Stimulated activated CD4-positive, alpha-beta T cell treated with anti-CD3 and anti-CD28 coated beads, Interleukin-2, amount 100 ng/mL, for 24 hours (primary cell): ENCODE measurements at places on chromosomes 2 and 18.
A peak's percentile ranks its signal among the peaks of the same experiment; 100 is the strongest.

DNA sequence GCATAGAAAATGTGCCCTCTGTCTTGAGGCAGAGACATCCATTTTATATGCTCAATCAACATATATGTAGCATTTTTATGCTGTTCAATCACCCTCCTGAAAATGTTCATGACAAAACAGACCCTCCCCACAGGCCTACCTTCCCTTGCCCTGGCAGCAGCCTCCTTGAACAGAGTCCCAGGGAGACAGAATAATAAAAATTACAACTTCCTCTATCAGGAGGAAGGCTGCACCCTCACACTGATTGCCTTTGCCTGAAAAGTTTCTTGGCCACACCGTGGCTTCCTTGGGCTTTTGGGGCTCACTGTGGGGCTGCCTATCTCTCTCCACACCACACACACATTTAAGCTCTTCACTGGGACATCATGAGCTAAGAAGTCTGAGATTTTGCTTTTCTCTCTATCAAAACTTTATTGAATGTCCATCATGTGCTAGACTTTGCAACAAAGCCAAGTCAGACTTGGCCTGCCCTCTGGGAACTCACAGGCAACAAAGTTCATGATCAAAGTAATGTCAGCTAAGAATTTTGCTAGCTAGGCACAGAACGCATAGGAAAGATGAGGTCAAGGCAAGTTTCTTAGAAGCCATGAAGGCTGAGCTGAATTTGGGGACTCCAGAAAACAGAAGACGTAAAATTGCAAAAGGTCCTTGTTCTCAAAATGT lies 101.6 kb downstream of the BCL2L11 start:
- DNase-seq = no peak

DNA sequence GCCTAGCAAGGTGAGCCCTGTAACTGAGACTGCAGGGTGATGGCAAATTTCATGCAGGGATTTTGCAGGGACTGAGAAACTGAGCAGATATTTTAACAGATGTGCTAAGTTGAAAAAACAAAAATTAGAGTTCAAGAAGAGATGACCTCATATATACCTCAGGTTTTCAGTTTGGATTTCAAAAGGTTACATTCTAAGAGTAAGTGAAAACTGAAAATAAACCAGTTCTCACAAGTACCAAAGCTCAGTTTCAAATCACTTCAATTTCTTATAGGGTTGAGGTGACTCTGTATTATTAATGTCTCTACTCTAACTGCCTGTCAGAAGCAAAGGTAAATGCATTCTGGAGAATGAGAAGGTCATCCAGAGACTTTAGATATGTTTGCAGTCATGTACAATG lies 237.4 kb upstream of the VRK2 start:
- DNase-seq = no peak

DNA sequence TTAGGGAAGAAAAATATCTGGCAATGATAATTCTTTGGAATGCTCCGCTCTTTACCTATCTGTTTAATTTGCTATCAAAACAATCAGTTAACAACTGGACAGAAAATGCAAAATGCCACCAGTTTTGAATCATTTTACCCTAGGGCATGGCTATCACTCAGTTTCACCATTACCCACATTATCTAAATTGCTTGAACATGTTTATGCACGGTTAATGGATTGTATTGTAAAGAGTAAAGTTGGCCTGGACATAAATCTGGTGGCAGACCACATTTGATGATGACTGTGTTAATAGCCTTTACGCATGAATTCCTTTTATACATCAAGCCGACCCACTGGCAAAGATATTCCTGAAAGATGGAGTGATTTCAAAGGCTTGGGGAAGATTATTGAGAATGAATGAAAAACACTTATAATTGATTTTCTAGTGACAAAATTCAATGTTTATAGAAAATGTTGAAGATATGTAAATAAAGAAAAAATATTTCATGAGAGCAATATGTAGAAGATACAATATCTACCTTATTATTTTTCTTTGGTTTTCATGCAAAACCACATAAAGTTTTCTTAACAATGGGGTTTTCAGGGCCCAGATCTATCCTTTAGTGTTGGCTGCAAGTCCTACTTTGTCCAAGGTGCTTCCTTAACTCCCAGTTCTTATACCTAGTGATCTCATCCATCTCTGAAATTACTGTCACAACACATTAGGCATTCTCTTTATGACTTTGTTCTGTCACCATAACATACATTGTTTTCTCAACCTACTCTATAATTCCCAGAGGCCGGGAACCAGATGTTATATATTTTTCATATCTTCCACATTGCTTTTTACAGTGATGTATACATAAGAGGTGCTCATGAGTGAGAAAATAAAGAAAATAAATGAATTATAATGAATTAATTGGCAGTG lies 265.1 kb downstream of the RIT2 start:
- no peak for DNase-seq

GRCh38 chr18:62999921-63000320 lies 284.6 kb downstream of the PHLPP1 start:
- no peak for DNase-seq

- DNase-seq = no peak
Measured at GRCh38 chr2:148721520-148721931, 77.0 kb downstream of the EPC2 start.

GRCh38 chr2:196968516-196968915 lies 42.0 kb upstream of the PGAP1 start:
- no peak for DNase-seq

DNA sequence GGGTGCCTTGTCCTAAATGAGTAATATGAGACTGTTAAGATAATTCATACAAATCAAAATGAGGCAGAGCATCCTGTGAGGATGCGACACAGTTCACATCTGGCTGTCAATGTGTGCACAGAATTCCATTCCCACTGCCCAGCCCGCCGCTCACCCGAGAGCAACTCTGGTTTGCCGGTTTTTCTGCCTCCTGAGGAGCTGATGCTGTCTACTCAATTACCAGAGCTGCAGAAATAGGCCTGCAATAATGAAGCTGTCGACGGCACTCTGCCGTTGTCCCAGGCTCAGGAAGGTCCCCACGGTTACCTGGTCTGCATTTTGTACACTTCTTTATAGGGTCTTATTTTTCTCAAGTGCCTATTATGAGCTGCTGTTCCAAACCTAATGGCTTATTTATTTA lies 55.7 kb upstream of the LYPD1 start:
- DNase-seq = no peak

GRCh38 chr2:9964334-9964980 lies 13.0 kb downstream of the GRHL1 start:
- no peak for DNase-seq

GRCh38 chr2:224211791-224212190 lies 172.7 kb upstream of the SERPINE2 start:
- no peak for DNase-seq

DNA sequence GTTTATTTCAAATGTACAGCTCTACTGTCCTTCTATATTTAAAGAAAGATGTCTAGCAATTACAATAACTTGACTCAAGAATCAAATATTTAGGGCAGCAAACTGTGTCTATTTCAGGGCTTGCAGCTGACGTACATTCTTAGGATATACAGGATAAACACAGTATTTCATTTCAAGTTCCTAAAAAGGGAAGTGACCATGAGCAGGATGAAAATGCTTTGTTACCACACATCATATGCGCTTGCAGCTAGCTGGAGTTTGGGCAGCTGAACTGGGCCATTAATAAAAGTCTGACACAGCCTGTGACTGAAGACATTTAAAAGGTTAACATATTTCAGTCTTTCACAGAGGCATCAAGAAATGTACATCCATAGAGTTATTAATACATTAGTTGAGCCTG lies 264.6 kb upstream of the TRIB2 start:
- DNase-seq = no peak

GRCh38 chr2:239092571-239093294 lies 244.8 kb downstream of the TWIST2 start:
- no peak for DNase-seq

- DNase-seq = no peak
Measured at GRCh38 chr2:106156305-106157296, 37.5 kb downstream of the UXS1 start.

GRCh38 chr18:22403950-22404349 lies 13.8 kb downstream of the CTAGE1 start:
- no peak for DNase-seq

DNA sequence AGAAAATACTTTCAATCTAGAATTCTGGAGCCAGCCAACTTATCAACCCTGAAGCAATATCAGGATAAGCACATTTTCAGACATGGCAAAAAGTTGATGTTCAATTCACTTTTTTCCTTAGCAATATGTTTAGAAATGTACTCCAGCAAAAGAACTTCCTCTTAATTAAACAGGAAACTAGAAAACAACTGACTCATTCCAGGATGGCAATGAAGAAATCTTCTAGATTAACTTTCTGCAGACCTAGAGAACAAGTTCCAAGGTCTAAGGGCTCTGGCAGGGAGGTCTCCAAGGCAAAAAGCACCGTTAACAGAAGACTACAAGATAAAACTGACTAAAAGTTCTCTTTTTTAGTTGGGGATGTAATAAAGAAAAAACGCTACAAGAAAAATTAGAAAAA lies 69.2 kb upstream of the VWC2L start:
- no peak for DNase-seq

GRCh38 chr18:56647951-56648893 lies 2.9 kb upstream of the WDR7 start:
- DNase-seq = no peak

GRCh38 chr2:228786901-228787300 lies 484.2 kb downstream of the PID1 start:
- DNase-seq = no peak

DNA sequence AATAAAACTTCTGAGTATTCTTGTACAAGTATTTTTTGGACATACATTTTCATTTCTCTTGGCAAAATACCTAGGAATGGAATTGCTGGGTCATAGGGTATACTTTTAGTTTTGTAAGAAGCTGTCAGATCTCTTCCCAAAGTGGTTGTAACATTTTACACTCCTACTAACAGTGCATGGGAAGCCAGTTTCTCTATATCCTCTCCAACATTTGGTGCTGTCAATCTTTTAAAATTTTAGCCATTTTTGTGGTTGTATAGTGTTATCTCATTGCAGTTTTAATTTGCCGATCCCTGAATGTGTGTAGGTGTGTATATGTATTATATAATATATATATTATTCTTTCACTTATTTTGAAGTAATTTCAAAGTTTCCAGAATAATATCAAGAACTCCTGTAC lies 63.1 kb upstream of the TMEM178A start:
- no peak for DNase-seq

DNA sequence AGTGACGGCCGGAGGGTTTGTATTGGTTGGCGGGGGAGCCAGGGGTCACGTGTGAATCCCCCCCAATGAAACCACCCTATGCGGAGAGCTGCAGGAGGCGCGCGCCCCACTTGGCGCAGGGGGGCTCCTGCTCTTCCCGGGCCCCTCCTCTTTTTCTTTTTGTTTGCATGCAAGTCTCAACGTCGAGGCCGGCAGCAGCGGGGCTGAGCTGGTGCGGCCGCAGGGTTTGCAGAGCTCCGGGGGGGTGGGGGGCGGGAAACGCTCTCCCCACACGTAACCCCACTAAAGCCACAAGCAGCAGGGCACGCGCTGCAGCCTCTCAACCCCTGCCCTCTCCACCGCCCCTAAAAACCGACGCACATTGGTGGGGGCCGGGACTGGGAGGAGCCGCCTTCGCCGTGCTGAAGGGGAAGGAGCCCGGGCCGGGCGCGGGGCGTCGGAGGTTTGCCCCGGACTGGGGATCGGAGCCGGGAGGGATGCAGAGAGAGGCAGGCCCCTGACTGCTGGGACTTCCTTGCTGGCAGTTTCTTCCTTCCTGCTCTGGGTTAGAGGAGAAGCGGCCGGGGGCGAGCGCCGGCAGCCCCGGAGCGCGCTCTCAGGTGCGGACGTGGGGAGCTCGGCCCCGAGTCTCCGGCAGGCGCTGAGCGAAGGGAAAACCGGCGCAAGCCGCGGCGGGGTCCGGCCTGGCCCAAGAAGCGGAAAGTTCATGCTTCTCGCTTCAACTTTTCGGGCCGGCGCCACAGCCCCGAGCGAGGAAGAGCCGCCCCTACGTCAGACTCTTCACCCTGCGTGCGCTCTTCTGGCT lies 864 bp downstream of the LBH start:
- DNase-seq = peak; percentile 70

DNA sequence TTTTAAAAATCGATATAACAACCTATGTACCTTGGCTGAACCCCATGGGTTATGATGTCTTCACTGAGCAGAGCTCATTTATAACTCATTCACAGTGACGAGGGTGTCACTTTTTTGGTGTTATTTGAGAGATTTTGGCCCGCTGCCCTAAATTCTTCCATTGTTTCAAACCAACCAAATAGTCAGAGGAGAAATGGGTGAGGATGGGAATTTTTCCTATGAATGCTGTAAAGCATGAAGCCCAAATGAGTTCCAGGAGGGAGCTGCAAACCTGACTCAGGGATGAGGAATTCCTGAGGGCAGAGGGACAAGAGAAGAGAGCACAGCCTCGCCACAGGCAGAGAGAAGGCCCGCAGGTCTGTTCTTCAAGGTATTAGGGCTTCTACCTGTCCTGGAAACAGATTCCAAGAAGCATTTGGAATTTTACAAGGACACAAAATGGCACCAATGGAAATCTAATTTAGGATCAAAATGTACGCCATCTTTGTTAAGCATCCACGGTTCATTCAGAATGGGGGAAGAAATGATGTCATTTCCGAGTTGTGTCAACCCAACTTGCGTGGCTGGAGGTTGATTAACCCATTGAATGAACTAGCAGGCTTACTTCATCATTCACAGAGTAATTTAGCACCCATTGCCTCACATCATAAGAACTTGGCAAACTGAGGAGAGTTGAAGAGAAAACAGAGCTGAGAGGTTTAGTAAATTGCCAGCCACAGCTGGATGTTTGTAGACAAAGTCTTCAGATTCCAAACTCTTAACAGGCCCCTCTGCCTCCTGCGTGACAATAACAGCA lies 133.5 kb downstream of the LAMA3 start:
- no peak for DNase-seq

DNA sequence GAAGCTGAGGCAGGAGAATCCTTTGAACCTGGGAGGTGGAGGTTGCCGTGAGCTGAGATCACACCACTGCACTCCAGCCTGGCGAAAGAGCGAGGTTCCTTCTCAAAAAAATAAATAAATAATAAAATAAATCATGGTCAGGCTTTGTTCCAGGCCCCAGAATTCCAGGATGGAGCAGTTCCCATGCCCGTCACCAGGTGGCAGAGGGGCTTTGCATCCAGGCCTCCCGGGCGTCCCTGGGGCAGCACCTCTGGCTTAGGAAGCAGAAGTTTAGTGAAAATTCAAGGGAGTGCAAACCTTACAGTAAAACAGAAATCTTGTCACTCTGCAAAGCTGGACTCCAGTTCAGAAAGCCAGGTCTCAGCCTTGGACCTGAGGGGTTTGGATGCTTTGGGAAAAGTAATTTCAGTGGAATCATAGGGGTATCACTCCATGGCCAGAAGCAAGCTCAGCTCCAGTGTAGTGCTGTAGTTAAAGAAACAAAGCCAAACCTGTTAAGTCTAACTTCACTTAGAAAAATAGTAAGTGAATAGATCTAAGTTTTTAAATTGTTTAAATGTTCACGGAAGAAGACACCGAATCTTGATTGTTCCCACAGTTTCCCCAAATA lies 512.7 kb downstream of the CMPK2 start:
- peak; percentile 10 for DNase-seq

DNA sequence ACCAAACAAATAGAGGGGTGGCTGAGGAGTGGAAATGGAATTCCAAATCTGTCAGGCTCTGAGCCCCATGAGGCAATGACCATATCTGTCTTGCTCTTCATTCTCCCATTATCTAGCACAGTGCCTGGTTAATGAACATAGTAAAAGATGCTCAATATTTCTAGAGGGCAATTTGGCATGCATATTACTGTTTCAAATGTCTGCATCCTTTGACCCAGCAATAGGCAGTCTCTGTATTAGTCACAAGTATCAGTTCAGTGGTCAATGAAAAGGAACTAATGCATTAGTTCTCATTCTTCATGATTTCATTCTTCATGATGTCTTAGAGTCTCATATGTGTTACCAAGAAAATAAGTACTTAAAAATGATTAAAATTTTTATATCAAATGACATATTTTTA lies 28.4 kb upstream of the MALL start:
- no peak for DNase-seq
